GM03348 (cell line): ENCODE measurements at places on chromosomes 5 and 9.

GRCh38 chr5:81161012-81161601, 72.0 kb upstream of the CKMT2 start:
- no peak for DNase-seq

- no peak for DNase-seq
Observed at GRCh38 chr5:126806-127205, 34.8 kb downstream of the PLEKHG4B start.

DNA sequence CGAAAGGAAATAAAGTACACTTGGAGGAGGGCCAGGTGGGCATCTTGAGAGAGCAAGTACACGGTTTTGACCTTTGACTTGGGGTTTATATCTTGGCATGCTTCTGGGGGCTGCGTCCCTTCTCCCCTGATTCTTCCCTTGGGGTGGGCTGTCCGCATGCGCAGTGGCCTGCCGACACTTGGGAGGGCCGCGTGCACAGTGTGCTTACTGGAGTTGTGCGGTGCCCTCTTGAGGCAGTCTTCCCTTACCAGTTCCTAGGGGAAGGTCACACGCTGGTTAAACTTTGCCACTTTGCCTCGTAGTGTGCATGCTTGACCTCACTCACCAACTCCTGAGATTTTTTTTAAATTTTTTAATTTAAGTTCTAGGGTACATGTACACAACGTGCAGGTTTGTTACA, 4.3 kb upstream of the CLPTM1L start:
- no peak for DNase-seq

GRCh38 chr5:178106556-178107239, 6.6 kb upstream of the N4BP3 start:
- DNase-seq, result no peak

DNA sequence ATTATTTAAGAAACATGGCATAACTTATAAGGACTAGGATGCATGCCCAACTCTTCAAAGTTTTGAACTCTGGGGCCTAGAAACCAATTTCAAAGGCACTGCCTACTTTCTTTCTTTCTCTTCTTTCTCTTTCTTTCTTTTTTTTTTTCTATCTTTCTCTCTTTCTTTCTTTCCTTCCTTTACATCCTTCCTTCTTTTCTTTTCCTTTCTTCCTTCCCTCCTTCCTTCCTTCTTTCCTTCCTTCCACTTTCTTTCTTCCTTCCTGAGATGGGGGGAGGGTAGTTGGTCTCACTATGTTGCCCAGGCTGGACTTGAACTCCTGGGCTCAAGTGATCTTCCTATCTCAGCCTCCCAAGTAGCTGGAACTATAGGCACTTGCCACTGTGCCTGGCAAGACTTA, 15.9 kb upstream of the TOMM5 start:
- DNase-seq, result no peak

DNA sequence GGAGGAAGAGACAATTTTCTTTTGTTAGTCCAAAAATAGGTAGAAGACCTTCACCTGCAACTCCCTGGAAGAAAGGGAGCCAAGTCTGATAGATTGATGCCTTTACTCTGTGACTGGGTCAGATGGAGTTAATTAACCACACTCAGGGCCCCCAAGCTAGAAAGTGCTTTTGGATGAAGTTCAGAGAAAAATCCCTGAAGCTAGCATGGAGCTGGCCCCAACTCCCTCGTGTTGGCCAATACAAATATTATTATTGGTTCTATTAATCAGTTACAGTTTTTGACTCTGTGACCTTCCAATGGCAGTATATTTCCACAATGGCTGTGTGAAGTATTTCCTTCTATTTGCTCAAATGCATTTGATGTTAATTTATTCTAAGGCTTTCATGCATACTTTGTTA, 1753.5 kb downstream of the EFNA5 start:
- no peak for DNase-seq

DNA sequence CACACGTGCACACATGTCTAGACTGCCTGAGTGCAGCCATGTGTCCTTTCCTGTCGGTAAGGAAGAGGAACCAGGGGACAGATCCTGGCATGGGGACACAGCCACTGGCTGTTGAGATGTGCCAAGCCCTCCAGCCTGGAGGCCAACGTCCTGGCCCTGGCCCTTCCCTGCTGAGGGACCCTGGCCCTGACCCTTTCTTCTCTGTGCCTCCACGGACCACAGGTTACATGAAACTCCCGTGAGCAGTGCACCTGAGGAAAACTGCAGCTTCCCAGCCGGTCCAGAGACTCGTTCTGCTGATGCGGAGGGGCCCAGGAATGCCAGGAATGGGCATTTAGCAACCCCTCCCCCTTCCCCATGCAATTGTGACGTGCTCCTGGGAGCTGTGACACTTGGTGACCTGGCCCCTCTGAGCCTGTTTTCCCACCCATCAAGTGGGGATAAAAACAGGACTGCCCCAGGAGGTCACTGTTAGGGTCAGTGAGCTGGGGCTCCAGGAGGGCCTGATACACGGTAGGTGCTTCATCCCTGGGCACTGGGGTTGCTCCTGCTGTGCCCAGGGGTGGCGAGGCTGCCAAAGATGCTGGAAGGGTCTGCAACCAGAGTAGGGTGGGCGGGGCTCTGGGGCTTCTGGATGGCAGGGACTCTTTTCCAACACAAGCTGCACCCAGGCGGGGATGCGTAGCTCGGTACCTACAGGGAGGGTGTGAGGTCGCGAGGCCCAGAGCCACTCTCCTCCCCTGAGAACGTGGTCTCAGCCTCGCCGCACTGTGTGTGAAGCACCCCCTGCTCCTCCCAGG, 151.5 kb downstream of the C9orf50 start:
- DNase-seq, result no peak

DNA sequence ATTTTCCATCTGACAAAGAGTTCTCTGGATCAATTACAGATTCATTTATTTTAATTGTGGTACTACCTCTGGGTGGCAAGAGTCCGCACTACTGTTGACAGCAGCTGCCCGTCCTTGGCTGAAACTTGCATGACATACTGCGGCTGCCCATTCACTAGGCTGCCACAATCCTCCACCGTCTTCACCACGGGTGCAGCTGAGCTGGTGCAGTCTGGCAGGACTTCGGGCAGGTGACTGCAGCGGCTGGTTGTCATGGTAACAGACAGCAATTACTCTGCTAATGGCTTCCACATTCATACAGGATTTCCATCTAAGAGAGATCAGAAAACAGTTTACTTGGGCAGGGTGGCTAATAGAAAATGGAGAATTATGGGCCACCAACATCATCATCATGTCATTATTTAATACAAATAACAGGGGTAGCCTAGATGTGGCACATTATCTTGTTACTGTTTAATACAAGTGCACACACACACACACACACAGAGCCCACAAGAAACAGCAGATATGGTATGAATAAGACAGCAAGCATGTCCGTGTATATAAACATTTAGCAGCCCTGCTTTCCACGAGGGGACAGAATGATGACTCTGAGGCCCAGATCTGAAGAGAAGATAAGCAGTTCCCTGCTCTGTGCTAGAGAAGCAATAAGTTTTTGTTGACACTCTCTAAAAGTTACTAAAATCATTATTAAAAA, 112.3 kb downstream of the MARCHF3 start:
- no peak for DNase-seq

DNA sequence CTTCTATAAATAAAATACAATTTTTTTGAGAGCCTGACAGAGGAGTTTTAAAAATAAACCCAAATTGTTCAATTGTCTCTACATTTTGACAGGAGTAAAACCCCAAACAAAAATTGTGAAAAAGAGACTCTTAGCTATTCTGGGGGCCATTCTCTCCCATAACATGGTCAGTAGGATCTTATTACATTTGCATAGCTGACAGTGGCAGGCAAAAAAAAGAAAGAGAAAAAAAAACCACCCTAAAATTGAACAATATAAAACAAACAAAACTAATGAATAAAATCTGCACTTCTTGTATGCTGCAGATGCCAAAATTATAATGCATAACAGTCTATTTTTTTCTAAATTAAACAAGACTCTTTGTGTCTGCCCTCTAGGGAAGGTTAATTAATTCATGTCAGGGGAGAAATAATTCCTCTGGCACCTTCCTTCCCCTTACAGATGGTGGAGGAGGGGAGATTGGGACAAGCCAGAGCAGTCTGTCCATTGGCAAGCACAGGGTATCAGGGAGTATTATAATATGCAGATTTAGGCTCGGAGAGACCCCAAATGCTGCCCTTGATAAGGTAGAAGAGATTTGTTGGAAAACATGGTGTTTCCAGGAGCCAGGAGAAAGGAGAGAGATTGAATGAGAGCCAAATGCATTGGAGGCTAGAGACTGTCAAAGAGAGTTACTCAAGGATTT, 79.7 kb upstream of the CDH6 start:
- no peak for DNase-seq

GRCh38 chr5:56962286-56962685, 10.4 kb upstream of the MIER3 start:
- DNase-seq, result no peak

DNA sequence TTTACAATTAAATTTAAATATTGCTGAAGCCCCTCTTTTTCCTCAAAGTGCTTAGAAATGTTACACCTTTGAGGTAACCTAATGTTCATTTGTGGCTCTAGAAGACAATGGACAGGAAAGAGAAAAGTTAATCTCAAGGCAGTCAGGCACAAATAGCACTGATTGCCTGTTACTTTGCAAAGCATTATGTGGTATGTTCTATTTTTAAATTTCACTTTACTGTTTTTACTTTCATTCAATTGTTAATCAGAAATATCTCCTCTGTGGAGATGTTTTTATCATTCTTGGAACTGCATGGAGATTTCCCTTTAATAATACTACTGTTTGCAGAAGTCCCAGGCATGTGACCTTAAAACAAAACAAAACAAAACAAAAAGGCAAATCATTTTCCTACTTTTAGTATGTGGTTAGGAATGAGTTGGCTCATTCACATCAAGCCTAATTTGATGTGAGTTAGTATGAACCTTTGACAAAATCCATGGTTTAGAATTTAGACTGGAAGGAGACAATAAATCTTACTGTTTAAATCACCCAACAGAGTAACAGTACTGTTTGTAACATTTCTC, 67.5 kb downstream of the CWC27 start:
- DNase-seq, result no peak

DNA sequence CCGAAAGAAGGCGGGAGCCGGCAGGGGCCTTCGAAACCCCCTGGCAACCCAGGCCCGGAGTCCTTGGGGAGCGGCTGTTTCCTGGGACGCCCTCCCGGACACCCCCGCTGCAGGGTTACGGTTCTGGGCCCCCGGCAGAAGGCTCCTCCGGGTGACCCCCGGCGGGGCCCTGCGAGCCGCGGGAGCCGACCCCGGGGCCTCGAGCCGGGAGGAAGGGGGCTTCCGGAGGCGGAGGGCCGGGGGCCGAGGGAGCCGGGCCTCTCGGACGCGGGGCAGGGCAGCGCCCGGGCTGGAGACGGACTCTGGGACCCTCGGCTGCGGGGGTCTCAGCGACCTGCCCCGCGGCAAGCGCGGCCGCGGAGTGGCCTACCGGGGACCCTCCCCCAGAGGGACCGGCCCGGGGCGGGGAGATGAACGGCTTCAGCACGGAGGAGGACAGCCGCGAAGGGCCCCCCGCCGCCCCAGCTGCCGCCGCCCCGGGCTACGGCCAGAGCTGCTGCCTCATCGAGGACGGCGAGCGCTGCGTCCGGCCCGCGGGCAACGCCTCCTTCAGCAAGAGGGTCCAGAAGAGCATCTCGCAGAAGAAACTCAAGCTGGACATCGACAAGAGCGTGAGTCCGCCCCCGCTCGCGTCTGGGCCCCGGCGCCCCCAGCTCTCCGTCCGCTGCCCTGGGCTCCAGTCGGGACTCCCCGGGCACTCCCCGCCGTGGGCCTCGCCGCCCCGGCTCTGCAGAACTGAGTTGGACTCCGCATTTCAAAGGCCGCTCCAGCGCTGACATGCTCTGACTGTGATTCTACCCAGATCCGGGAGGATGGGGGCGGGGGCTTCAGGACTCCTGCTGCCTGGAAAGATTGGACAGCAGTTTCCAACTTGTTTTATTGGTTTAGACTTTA, 645 bp downstream of the SAP30L start:
- DNase-seq, result peak; percentile 79

DNA sequence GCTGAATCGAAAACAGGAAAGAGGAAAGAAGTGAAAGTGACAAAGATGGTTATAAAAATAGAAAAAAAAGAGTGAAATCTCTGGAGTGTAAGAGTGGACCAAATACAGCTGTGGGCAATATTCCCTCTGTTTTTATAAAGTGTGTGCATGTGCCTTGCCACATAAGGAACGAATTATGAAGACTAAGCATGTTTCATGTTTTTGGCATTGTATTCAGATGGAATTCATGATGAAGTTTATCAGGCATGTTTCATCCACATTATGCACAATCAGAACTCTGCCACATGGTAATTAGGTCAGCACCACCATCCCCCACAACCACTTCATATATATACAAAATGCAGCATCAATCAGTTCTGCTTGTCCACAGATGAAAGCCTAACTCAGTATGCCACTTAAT, 348.0 kb downstream of the ZNF608 start:
- no peak for DNase-seq

- DNase-seq, result peak; percentile 41
Observed at GRCh38 chr5:37696190-37697021, 143.4 kb downstream of the GDNF start.

DNA sequence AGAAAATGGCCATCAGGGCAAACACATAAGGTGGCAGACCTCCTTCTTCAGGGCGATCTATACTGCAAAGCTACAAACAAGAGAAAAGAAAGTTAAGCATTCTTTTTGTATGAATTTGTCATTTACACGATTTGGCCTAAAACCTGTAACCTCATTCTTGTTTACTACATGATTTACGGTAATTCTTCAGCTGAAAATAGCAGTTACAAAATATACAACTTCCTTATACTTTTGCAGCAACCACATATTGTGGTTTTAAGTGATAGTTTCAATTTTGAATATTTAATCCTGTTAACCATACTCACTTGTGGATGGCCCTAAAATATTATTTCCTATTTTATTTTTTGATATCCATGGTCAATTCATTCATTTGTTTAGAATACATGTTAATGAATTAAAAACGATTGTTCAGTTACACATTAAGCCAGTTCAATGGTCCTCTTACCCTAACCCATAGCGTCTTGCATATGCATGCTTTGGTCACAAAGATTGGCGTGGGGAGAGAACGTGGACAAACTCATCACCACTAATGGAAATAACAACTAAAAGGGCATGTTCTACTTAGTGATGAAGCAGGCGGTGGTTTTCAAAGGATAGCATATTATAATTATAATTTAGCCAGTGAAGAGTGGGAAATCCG, 16.6 kb downstream of the TUT7 start:
- DNase-seq, result no peak

DNA sequence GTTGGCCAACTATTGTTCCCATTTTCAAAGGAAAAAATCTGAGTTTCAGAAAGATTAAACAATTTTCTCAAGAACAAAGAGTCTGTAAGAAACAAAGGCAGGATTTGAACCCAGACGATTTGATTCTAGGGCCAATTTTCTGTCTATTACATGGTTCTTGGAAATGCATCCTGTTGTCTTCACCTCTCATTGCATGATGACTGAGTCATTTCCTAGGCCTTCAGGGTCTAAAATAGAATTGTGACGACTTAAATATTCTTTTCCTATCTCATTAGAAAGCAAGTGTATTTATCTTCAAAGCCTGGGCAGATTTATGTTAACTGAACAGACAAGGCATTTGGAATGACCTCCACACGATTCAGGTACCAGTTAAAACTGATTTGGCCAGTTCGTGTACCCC, 512.9 kb downstream of the NTRK2 start:
- DNase-seq, result no peak

- DNase-seq, result no peak
Observed at GRCh38 chr5:166562246-166562645, 1729.2 kb upstream of the WWC1 start.

GRCh38 chr5:138230981-138231589, 18.0 kb upstream of the CDC23 start:
- no peak for DNase-seq
